ENCODE measurements at places on chromosomes 5 and 9. TPM values are rescaled to one million over a fixed set of nuclear protein-coding genes. Genes with fewer than 3 reads are reported as not detected.

DNA sequence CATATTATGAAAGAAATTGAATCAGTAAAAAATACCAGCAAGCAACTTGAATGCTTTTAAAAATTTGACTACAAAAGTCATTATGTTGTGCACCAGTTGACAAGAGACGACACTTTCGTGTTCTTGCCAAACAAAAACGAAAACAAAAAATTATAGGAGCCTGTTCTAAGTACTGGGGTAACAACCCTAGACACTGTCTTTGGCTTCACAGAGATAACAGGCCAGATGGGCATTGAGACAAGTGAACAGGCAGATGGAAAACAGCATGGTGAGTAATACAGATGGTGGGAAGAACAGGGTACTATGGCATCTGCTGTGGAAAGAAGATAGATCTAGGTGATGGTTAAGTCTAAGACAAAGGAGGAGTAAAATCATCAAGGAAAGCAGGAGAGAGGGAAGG is 99.0 kb downstream of the CDH12 start:
- DNase-seq, result no peak

- no peak for DNase-seq
Observed at GRCh38 chr5:54902791-54903473, 82.5 kb downstream of the ESM1 start.

Gene WHRN
- polyA plus RNA-seq, result 11.0 TPM

GRCh38 chr9:5893591-5894236 is 3.0 kb downstream of the MLANA start:
- DNase-seq, result no peak

GRCh38 chr9:107942291-107942690 is 452.7 kb upstream of the KLF4 start:
- no peak for DNase-seq

GRCh38 chr9:126375386-126375785 is 48.8 kb downstream of the MVB12B start:
- no peak for DNase-seq

GRCh38 chr9:116318468-116319374 is 165.1 kb downstream of the PAPPA start:
- no peak for DNase-seq

- no peak for DNase-seq
Observed at GRCh38 chr5:127025467-127025866, 4.9 kb downstream of the MARCHF3 start.

Gene LURAP1L
- 19.0 TPM for polyA plus RNA-seq

DNA sequence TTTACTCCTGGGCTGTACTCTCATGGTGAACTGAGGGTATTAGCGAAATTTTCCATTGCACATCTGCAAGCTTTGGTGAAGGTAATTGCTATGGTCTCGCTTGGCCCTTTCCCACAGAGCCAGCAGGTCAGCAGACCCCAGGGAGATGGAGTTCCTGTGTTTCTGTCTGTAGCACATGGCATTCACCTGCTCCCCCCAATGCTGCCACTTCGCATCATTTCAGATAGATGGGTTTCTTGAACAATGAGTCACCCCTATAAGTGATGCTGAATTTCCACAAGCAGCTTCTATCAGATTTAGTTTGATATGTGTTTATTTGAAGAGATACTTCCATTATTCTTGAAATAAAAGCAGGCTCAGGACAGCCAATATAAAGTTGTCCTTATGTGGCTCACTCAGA is 117.8 kb downstream of the ERCC6L2 start:
- DNase-seq, result no peak

Gene GPRIN1
- polyA plus RNA-seq, result 1.9 TPM

DNA sequence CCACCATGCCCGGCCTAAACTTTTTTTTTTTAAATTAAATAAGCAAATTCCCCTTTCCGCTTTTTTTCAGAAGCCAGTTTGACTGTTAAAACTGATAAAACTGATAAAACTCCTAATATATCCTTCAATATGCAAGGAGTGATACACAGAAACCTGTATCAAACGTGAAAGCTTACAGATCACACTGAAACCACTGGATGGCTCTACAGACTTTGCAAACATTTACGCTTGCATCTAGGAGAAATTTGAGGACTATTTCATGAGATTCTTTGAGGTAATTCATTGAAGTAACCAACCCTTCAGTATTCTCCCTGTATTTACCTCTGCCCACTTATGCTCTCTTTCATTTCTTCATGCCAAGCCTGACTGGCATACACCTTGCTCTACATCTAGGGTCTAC is 40.6 kb upstream of the CHD1 start:
- DNase-seq, result no peak

Gene TRAPPC13
- 36.3 TPM for polyA plus RNA-seq

Gene SERF1A
- polyA plus RNA-seq, result 23.3 TPM

Gene SPATA31D4
- not detected for polyA plus RNA-seq
